Upper lobe of left lung (tissue), 6 donors: ENCODE measurements at places on chromosomes 5 and 9. TPM values are rescaled to one million over a fixed set of nuclear protein-coding genes. Genes with fewer than 3 reads are reported as not detected.

C9 gene
- total RNA-seq = not detected

SHB gene
- total RNA-seq = 46.9 TPM

ABLIM3 gene
- 7.2 TPM for total RNA-seq

DNA sequence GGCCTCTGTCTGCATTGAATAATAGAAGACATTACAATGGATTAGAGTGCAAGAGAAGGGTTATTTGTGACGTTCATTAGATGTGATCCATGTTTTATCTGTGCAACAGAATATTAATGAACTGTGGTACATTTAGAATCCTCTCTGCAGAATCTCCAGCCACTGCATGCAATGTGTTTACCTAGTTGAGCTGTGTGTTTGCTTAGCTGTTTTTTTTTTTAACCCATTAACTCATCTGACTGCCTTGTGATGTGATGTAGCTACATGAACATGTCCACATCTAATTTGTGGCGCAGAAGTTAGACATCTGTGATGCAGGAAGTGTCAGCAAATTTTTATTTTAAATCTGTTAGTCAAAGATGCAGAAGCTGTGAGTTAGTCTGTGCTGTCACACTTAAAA lies 236.9 kb downstream of the CD180 start:
- no peak for DNase-seq

GRCh38 chr9:6552498-6553121 lies 92.9 kb downstream of the GLDC start:
- no peak for DNase-seq

DNA sequence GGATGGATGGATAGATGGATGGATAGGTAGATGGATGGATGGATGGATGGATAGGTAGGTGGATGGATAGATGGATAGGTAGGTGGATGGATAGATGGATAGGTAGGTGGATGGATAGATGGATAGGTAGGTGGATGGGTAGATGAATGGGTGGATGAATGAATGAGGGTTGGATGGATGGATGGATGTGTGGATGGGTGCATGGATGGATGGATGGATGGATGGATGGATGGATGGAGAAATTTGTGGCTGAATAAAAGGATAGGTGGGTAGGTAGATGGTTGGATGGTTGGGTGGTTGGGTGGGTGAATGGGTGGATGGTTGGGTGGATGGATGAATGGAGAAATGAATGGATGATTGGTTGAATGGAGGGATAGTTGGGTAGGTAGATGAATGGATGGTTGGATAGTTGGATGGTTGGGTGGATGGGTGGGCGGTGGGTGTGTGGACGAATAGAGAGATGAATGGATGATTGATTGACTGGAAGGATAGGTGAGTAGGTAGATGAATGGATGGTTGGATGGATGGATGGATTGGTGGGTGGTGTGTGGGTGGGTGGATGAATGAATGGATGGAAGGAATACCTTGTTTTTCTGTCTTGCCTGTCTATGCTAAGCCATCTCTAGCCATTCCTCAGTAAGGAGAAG lies 71.0 kb upstream of the ASS1 start:
- no peak for DNase-seq

DNA sequence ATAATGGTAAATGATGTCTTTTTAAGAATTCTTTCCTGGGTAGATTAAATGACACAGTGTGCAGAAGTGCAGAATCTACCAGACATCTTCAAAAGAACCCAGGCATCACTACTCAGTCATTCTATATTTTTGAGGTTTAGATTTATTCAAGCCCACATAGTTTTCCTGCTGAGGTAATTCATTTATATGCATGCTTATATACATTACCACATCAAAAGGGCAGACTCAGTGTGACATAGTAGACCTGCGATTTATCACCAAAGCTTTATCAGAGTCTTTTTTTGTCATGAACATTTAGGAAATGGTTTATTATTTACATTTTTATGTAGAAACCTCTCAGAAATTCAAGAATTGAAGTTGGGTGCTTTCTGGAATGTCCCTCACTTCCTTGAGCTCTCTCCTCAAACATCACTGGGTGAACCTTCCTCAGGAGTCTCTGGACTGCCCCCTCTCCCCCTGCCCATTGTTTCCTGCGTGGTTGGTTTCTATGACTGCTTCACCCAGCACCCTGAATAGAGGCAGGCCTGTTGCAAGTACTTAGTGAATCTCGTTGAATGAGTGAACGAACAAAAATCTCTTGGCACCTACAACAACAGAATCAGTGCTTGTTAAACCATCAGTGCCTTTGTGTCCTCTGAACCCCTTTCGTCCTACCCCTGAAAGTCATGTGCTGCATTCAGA lies 42.5 kb downstream of the ADAMTS16 start:
- DNase-seq = no peak

- no peak for DNase-seq
These were observed 6.3 kb upstream of the MXD3 start for GRCh38 chr5:177317959-177318377.

DNA sequence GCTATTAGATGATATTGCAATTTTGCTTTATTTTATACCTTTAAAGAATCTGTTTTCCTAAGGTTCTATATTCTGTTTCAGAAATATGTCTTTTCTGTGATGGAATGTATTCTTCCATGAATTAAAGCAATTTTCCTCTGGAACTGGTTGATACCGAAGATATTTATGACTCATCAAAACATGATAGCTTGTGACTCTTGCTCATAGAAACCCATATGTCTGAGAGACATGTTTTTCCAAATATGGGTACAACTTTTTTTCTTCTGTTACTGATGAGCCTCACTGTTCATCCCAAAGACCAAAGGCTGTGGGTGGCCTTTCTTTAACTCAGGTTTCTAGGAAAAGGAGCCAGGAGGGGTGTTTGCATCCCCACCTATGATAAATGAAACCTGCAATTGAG lies 126.1 kb upstream of the PAPPA start:
- no peak for DNase-seq
